ENCODE measurements at places on chromosomes 1 and 21. TPM values are rescaled to one million over a fixed set of nuclear protein-coding genes. Genes with fewer than 3 reads are reported as not detected.

The ZMPSTE24 gene
- 43.1 TPM for total RNA-seq

The MATN1 gene
- total RNA-seq = not detected

The DMBX1 gene
- total RNA-seq = not detected

The CD84 gene
- not detected for total RNA-seq

The MARK1 gene
- total RNA-seq = not detected

The ESRRG gene
- not detected for total RNA-seq

The FNBP1L gene
- 41.3 TPM for total RNA-seq
